ENCODE measurements at places on chromosomes 16 and 17.

DNA sequence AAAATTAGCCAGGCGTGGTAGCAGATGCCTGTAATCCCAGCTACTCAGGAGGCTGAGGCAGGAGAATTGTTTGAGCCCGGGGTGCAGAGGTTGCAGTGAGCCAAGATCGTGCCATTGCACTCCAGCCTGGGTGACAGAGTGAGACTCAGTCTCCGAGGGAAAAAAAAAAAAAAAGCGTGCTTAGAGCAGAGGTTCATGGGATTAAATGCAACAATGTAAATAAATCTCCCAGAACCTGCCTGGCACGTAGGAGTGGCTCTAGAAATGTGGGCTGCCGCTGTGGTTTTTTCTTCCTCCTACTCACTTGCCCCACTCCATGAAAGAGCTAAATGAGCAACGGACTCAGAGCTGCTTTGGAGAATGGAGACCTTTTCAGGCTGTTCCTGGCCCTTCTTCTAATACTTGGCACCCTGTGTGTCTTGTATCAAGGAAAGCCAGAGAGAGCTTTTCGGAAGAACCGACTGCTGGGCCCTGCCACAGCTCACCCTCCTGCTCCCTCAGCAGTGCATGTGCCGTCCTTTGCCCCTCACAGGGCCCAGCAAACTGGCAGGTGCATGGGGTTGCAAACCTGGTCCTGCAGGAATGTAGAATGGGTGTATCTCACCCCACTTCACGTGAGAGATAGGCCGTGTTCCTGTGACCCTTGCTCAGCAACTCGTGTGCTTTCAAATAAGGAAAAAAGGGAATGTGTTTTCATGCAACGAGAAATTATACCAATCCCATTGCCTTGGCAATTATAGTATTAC lies 52.0 kb downstream of the LDHD start:
- no peak for DNase-seq

DNA sequence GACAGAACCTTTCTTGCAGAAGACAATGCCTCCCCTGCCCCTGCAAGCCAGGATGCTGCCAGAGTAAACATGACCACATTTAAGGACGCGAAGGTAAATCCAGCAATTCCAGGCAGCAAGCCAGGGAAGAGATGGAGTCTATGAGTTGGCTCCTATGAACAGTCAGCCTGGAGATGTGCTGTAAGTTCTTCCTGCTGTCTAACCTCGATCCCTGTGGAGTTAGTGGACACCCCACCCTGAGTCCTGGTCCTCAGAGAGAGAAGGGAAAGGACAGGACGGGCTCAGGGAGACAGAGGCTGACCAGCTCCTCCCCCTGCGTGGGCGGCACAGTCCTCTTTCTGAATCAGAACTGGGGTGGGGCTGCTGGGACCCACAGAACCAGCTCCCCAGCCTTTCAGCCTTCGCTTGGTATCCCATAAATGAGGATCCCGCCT lies 24.9 kb downstream of the CDC42EP4 start:
- DNase-seq, result no peak

GRCh38 chr17:41413353-41413957 lies 10.9 kb downstream of the KRT37 start:
- DNase-seq, result no peak

DNA sequence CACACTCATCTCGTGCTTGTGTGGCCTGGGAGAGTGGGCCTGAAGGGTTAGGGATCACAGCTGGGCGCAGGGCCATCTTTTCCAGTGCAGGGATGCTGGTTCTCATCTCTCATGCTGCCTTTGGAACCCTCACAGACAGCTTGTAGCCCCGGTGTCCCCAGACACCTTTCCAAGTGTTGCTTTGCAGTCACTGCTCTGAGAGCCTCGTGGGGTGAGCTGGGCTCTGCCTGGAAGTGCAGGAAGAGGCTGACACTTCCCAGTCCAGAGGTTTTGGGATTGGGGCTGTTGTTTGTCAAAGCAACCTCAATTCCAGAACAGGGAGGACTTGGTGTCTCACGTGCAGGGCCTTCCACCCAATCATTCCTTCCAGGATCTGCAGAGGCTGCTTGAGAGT lies 28.2 kb downstream of the TBX4 start:
- DNase-seq, result no peak

- no peak for DNase-seq
Observed at GRCh38 chr17:81494626-81495377, 17.8 kb downstream of the ACTG1 start.

DNA sequence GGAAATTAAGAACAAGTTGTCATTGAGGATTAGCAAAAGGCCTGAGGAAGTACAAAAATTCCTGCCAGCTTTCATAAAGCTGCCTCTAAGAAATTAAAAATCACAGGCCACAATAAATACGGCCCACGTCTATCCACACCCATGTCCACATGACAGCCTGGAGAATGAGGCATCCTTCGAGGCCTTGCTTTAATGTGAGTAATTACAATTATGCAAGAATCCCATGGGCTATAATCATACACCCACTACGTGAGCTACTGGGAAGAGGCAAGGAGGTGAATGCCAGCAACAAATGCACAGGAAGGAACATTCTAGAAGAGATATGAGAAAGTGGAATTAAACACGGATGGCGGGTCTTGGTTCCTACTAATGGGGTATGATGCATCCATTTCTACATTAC lies 65.4 kb upstream of the ZFHX3 start:
- DNase-seq, result no peak

GRCh38 chr16:88022076-88023042 lies 71.1 kb downstream of the BANP start:
- DNase-seq, result no peak

- no peak for DNase-seq
Observed at GRCh38 chr17:79066963-79067362, 7.7 kb upstream of the ENGASE start.

- no peak for DNase-seq
Observed at GRCh38 chr17:9940841-9941240, 35.8 kb upstream of the RCVRN start.

- no peak for DNase-seq
Observed at GRCh38 chr17:46167267-46167666, 26.0 kb downstream of the KANSL1 start.

GRCh38 chr17:4444782-4445473 lies 11.2 kb downstream of the SPNS3 start:
- DNase-seq, result no peak

DNA sequence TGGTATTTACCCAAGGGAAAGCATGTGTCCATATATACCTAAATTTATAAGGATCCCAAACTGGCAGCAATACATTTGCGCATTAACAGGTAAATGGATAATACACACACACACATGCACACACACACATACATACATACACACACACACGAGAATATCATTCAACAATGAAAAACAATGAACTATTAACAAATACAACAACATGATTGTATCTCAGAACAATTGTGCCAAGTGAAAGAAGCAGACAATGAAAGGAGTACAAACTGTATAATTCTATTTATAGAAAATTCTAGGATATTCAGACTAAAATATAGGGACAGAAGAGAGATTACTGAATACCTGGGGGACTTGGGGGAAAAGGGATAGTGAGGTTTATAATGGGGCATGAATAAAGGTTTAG lies 323.0 kb downstream of the KCNJ2 start:
- DNase-seq, result no peak

GRCh38 chr17:76200354-76200753 lies 39.9 kb downstream of the RNF157 start:
- no peak for DNase-seq

GRCh38 chr17:42155614-42156045 lies 841 bp upstream of the RAB5C start:
- no peak for DNase-seq

DNA sequence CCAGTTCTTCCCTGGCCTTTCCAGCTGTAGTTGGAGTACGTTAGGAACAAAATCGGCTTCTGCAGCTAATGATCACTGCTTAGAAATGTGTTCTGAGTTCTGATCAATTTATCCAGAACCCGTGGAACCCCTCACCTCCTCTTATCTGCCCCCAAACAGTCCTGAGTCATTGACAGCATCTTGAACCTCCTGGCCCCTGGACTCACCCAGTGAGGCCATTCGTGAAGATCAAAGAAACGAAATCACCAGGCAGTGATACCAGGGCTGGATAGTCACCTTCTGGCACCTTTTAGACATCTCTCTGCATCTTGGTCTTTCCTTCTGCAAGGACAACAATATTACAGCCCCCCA lies 17.0 kb upstream of the EXOC7 start:
- no peak for DNase-seq

DNA sequence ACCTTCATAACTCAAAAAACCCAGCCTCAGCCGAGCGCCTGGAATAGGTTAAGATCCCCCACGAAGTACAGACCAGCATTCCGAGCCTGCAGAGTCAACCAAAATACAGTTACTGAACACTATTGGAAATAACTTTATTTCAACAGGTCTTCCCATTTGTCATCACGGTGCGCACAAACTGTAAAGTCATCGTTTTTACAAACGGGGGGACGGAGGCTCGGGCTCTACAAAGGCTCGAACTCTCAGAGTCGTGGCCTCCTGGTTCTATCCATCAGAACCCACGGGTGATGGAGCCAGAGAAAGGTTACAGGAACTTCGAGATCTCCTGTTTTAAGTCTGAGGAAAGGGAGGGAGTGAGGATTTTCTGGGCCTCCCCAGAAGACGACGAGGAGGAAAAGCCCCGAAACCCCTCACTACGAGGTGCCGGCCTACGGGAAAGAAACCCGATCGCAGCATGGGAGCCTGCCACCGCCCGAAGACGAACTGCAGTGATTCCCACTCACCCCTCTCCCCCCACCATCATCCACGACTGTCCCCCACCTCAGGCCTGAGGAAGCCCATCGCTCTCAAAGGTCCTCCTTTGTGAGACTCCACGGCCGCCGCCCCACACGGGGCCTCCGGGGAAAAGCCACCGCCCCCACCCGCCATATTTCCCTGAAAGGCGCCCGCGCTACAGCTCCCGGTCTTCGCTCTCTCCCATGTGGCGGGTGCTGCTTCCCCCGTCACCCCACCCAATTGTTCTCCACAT lies 917 bp downstream of the YWHAE start:
- DNase-seq, result no peak

GRCh38 chr17:75694536-75694935 lies 26.7 kb upstream of the ITGB4 start:
- no peak for DNase-seq

DNA sequence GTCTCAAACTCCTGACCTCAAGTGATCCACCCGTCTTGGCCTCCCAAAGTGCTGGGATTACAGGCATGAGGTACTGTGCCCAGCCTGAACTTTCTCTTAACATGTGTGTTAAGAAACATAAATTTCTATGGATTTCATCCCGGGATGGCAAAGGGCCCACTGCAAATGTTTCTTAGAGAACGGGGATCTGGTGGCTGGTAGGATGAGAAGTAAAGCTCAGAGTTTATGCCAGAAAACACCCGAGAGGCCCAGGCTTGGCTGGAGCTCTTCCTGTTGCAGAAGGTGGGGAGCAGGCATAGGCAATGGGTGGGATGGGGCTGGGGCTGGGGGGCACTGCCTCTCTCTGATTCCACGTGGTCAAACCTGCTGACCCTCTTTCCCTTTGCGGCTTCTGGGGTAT lies 5.6 kb upstream of the CARHSP1 start:
- DNase-seq, result no peak

- DNase-seq, result peak; percentile 41
Observed at GRCh38 chr17:72715906-72716572, 376.4 kb downstream of the SLC39A11 start.

- no peak for DNase-seq
Observed at GRCh38 chr17:63588797-63589196, 11.9 kb upstream of the TACO1 start.

GRCh38 chr16:2451851-2452320 lies 8.0 kb upstream of the TEDC2 start:
- DNase-seq, result no peak

- DNase-seq, result no peak
Observed at GRCh38 chr16:27256861-27257260, 11.7 kb downstream of the NSMCE1 start.

- peak; percentile 96 for DNase-seq
Observed at GRCh38 chr17:7583253-7584109, at the start of gene MPDU1. MPDU1 (plus strand) TSS chr17:7583852; CDS start chr17:7583863, 11 bp downstream.

DNA sequence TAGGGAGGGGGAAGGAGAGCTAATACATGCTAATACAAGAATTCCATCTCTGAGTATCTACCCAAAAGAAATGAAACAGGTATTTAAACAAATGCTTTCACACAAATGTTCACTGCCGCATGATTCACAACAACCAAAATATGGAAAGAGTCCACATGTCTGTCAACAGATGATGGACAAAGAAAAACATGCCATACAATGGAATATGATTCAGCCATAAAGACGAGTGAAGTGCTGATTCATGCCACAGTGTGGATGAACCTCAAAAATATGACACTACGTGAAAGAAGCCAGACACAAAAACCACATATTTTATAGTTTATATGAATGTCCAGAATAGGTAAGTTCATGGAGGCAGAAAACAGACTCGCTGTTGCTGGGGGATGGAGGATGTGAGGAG lies 321.4 kb downstream of the FOXL1 start:
- no peak for DNase-seq

DNA sequence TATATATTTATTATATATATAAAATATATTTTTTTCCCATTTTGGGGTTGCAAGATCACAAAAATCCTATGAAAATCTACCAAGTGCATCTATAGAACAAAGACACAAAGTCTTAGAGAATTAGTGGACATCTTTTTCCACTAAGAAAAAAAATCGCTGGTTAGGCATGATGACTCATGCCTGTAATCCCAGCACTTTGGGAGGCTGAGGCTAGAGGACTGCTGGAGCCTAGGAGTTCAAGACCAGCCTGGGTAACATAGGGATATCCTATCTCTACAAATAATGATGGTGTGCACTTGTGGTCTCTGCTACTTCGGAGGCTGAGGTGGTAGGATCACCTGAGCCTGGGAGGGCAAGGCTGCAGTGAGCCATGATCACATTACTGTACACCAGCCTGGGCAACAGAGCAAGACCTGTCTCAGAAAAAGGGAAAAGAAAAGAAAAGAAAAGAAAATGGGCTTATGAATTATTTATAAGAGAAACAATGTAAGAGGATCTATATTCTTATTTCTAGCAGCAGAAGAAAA lies 185.1 kb upstream of the PSMD7 start:
- no peak for DNase-seq

DNA sequence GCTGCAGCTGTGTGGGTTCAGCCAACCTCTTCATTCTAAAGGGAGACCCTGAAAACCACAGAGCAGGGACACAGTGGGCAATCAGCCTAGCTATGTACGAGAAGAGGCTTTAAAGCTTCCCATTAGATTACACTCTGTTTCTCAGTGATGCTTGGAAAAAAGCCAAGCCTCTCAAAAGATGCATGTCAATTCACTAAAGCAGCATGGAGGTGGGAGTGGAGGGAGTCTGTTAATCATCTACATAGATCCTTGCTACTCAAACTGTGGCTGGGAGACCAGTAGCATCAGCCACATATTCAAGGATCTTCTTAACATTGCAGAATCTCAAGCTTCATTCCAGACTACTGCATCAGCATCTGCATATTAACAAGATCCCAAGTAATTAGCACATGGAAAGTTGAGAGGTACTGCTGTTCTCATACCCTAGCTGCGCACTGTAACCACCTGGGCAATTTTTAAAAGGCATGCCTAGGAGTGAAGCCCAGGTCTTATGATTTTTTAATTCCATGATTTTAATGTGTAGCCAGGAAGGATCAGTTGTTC lies 305.9 kb downstream of the PMP22 start:
- no peak for DNase-seq

- no peak for DNase-seq
Observed at GRCh38 chr17:36089339-36089865, 541 bp downstream of the CCL3 start.

Data from NCI-H1048 (cell line).